CMK (cell line): ENCODE measurements at places on chromosomes 12 and 14.

DNA sequence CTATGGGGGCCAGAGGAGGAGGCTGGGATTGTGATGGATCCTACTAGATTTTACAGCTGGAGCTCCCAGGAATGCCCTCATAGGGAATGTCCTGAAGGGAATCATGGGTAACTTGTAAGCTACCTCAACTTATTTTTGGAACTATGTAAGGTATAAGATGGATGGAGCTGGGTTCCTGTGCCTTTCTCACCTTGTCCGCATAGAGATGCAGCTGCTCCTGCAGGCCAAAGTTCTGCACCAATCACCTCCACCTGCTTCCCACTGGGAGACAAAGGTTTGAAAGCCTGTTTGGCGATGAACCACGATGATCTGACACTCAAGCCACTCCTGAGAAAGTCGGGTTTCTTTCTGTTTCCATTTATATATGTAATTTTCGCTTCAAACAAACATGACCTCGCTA, 648 bp upstream of the AKAP5 start:
- DNase-seq: no peak

DNA sequence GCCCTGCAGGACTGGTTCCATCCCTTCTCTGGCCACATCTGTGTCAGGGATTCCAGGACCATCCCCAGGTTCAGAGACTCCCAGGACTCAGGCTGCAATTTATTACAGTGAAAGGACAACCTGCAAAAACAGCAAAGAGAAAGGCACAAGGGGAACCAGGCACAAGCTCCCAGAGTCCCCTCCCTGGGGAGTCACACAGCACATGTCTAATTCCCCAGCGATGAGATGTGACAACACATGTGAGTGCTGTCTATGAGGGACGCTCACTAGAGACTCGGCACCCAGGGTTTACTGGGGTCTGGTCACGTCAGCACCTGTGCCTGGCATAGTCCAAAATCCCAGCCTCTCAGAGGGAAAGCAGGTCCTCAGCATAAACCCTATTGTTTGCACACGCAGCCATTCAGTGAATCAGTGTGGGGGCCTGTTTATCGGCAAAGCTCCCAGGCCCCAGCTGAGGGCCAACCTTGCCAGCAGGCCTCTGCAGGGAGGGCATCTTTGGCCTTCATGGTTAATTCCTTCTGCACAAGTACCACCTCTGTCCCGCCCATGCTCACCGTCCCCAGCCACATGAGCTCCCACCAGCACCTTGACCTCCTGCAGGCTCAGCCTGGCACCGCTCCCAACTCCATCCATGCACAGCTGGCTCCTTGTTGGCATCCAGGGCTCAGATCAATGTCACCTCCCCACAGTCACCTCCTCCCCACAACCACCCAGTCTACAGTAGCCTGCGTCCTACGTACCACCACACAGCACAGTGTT, 198.9 kb upstream of the SFSWAP start:
- DNase-seq: no peak

DNA sequence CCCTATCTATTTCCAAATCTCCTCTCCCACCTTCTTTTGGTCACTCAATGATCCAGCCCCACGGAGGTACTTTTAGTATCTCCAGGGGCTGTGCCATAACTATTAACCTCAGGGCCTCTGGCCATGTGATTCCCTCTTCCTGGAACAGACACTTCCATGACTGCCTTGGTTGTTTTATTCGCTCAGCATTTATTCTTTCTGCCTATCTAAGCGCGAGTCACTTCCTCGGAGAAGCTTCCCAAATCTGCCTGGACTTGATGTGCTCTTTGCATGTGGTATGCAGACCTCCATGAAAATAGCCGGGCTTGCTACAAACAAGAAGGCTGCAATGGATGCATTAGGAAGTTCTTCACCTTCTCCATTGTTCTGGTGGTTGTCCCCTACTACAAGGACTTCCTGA, 939.0 kb upstream of the TMEM132C start:
- no peak for DNase-seq

DNA sequence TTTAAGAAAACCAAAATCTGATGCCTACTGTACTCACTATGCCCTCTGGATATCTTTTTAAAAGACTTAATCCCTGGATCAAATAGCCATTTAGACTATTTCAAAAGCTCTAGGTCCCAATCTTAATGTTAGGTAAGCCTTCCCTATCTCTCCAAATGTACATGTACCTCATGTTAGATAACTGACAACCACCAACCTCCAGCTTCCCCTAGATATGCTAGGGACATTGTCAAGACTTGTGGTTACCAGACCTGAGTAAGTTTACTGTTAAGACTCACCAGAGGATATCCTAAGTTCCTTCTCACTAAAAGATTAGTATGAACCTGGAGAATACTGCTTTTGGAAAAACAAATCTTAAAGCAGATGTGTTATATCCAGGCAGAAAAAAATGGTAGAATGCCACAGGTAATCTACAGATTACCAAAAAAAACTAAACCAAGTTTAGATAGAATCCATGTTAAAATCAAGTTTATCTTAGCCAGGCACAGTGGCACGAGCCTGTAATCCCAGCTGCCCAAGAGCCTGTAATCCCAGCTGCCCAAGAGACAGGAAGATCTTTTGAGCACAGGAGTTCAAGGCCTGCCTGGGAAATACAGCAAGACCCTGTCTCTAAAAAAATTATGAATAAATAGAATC, 9.7 kb downstream of the NAP1L1 start:
- DNase-seq: no peak

GRCh38 chr14:102215071-102215470, 75.4 kb downstream of the WDR20 start:
- no peak for DNase-seq

DNA sequence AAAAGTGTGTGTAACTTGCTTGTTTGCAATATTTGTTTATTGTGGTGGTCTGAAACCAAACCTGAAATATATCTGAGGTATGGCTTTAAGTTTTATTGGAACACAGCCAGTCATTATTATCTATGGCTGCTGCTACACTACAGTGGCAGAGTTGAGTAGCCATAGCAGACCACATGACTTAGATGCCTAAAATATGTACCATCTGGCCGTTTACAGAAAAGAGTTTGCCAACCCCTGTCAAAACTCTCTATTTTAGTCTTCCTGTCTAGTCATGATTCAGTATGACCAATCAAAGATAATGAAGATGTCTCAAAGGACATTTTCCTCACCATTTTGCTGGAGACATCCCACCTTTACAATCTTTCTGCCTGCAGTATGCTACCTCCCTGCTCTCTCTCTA, 242.3 kb downstream of the ANO6 start:
- no peak for DNase-seq

DNA sequence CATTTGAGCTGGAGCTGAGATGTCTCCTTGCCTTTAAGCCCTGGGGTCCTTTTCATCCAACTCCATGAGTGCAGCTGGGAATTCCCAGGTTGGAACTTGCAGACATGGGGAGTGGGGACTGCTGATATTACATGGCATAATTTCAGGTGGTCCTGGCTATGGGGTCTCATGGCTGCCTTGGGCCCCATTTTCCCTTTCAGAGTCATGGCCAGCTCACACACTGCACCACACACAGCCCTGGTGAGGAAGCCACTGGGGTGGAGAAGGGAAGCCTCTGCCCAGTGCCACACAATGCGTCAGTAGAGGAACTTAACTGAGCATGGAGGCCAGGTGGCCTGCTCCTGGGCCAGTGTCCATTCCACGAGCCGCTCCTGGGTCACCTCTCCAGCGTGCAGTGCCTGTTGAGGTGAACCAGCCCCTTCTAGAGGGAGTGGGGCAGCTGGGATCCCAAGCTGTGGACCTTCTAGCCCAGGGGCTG, 17.3 kb upstream of the KRT86 start:
- no peak for DNase-seq

DNA sequence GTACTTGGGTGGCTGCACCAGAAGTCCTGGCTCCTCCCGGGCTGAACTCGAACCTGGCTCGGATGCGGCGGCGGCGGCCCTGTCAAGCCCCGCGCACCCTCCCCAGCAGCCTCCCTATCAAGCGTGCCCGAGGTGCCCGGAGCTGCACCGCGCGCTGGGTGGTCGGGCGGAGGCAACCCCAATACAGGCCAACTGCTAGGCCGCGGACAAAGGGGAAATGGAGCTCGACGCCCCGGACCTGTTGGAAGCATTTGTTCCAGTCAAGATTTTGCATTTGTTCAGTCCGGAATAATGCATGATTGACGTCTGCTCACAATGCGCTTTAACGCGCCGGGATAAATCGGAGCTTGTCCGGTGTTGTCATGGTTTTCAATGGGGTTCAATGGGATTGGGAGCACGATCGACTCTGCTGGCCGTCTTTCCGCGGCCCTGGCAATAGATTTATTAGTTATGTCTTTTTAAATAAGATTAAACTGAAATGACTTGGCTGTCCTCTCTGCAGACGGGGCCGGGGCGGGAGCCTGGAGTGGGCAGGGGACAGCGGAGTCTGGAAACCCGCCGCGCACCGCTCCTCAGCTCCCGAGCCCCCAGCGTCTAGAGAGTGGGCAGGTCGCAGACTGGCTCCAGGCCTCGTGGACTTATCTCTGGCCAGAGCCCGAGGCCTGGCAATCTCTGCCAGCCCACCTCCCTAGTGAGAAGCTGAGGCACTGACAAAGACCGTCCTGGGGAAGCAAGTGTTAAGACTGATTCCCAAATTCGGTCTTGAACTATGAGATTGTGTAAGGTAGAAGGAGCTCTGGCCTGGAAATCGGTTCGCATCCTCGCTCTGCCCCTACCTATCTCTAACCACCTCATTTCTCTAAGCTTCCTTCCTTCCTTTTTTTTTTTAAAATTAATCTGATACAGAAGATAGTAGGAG, 1.7 kb upstream of the NKX2-8 start:
- DNase-seq: no peak

DNA sequence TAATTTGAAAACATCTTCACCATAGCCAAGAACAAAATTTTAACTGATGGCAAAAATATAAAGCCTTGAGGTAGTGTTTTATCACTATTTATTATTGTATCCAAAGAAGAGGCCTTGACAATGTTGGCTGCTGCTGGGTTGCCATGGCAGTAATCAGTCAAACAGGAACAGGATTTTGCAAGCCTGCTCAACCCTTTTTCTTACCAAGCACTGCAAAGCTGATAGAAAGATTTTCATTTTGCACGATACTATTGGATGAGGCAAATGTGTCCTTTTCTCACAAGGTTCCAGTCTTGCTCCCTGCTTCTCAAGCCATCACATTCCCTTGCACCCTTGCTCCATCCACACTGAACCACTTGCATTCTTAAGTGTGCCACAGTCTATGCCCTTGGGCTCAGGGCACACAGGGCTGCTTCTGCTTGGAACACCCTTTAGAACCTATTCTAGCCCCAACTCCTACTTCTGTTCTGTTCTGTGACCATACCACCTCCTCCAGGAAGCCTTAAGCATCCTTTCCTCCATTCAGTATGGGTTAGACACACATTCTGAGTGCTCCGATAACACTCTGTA, 76.5 kb upstream of the AMIGO2 start:
- no peak for DNase-seq

- DNase-seq: no peak
These were observed 146.9 kb upstream of the KRR1 start for GRCh38 chr12:75658286-75658685.

- DNase-seq: no peak
These were observed 80.4 kb downstream of the LIN7A start for GRCh38 chr12:80857311-80857710.

- no peak for DNase-seq
These were observed 284.0 kb downstream of the ATP23 start for GRCh38 chr12:58225203-58225877.

GRCh38 chr12:119710374-119710964, 42.5 kb downstream of the PRKAB1 start:
- DNase-seq: no peak
